T-helper 2 cell (primary cell): ENCODE measurements at places on chromosomes 5 and 9.

DNA sequence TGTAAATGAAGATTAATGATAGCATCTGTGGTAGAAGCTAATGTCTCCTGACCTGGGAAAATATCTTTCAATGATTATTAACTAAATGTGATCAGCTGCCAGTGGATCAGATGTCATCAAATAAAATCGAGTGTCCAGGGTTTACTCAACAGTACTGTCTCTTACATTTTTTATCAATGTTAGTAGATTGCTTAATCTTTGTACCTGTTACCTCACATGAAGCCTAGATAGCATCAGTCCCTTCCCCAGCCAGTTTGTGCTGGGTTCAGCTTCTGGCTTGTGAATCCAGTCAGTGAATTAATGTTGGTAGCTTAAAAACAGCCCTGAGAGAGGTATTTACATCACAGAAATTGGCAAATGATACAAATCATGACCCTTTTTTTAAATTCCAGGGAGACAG lies 134.4 kb downstream of the GHR start:
- no peak for DNase-seq

DNA sequence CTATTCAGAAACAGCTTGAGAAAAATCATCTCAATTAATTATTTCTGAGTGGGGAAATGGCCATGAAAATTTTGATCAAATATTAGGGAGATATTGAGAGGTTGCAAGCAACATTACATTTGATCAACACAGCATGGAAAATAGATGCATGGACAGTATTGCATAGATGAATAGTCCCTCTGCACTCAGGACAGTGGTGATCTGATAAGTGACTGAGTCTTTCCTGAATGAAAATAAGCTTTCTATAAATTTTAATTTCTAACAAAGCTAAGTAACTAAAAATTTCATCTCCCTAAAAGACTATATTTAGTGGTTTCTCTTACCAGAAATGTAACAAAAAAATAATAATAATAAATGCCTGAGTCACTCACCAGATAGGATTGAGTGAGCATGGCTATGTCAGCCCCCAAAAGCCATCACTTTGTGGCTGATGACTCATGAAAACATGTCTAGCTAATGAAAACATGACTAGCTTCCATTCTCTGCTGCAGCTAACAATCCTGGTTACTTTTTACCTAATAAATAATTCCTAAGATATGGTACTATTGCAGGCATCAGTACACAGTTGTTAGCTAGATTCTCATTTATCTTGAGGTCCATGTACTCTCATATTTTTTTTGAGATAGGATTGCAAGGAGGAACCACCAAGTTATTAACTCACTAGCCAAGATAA lies 1294.8 kb upstream of the ACO1 start:
- DNase-seq = no peak

- no peak for DNase-seq
Observed at GRCh38 chr5:131630208-131630962, 4.6 kb downstream of the RAPGEF6 start.

DNA sequence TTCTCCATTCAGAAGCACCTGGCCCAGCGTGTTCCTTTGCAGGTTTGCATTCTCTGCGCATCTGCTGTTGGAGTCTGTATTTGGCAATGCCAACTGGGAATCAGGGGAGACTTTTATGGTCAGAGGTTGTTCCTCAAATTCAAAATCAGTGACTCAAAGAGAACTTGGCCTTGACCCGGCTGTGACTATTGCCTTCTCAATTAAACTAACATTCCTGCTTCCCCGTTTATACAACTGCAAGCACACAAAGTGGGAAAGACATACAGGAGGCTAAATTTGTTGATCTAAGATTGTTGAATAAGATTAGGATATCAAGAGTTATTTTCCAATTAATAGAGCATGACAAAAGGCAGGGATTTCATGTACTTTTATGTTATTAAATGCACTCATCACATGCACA lies 402.4 kb upstream of the IRX2 start:
- DNase-seq = no peak

GRCh38 chr9:76613974-76614373 lies 150.3 kb upstream of the PCA3 start:
- DNase-seq = no peak

DNA sequence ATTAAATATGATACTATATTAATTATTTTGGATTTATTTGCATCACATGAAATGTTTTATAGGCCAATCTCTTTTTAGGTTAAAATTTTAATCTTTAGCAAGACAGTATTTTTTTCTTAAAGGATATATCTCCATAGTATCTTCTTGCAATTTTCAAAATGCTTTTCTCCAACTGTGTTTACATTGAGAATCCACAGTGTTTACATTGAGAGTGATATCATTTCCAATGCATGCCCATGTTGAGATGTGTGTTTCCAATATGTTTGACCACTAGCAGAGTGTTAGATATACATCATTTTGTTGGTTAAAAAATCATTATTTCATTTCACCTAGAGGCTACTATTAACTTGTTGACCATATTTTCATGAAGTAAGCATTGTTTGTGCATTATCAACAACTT lies 17.3 kb downstream of the VCAN start:
- DNase-seq = no peak

DNA sequence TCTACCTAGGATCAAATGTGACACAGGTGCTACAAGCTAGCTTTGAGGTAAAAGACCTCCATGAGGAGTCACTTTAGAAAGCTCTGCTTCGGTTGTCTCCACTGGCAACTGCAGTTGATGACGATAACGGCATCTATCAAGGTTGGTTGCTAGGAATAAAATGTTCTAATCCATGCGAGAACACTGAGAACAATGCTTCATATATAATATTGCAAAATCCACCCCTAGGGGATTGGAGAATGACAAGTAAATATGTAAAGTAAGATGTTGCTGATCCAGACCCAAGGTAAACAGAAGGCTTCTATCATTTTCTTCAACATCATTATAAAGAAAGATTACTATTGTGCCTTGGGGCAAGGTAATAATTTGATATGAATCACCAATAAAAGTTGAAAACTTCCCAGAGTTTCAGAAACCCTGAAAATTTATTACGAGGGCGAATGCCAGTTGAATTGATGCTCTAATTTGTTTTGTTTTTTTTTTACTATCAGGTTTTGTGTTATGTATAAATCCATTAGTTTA lies 1003.4 kb downstream of the CDH18 start:
- DNase-seq = no peak

DNA sequence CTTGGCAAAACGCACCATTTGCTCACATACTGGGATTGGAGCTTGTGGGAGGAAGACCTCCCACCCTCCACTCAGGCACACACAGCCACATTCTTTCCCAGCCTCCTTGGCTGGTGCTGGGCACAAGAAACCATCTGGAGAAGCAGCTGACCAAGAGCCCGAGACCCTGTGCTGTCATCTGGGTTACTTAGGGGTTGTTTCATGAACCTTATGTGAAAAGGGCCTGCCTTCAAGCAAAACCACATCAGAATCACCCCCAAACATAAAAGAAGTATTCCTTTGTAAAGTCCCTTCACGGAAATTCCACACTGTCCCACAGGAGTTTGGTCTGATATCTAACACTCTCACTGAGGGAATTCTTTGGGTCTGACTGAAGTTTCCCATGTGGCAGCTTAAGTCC lies 172.1 kb downstream of the NR3C1 start:
- DNase-seq = no peak

GRCh38 chr5:129104915-129105455 lies 10.4 kb downstream of the ISOC1 start:
- no peak for DNase-seq

DNA sequence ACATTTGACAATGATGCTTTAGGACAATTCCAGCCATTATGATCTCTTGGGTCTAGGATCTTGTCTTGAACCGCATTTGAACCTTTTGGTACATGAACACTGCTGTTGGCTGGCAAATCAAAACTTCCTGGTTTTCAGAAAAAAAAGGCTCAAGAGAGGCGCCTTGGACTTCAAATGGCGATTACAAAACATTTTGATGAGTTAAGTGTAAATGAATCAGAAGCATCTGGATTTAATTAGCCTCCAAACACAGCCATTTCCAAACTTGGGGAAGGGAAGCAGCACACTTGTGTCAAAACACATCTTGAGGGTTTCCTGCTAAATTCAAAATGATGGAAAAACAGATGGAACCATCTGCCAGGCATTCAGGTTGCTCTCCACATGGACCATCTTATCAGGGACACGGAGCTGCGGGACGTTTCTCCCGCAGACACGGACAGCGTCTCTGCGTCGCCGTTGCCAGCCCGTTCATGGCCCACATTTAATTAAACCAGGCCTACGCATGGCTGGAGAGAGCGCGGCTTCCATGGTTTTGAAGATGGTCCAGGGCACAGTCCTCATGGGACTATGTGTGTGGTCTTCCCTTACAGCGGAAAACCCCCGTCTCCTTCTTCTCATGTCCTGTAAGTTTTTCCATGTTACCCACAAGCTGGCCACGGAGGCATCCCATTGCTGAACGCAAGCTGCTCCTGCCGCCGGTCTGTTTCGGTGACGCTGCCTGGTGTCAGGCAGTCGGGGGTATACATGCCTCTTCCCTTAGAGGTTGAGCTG lies 55.8 kb upstream of the PTCH1 start:
- DNase-seq = no peak

DNA sequence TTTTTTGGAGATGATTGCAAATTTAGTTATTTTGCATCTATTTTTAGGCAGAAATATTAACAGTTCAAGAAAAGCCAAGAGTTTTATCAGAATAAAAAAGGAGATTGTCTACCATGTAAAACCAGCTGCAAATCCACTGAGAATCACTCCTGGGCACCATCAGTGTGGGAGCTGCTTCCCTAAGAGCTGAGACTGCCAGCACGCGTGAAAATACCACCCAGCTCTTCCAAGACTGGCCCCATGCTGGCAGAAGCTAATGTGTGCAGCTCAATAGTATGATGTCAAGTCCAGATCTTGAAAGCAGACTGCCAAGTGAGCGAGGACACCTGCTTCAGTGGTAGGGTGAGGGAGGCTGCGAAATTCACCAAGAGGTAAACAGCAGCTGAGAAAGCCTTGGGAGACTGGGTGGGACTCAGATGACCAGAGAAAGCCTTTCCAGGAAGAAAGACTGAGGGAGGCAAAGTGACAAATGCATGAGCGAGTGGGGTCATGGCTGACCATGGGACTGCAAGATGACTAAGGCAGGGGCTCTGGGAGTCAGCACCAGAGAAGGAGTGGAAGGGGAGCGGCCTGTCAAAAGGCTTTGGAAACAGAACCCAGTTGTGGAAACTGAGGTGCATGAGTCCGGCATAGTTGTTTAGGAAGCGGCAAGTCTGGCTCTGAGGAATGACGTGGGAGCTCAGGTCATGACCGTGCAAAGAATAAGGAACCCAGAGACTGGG lies 200.9 kb downstream of the GADD45G start:
- DNase-seq = no peak

DNA sequence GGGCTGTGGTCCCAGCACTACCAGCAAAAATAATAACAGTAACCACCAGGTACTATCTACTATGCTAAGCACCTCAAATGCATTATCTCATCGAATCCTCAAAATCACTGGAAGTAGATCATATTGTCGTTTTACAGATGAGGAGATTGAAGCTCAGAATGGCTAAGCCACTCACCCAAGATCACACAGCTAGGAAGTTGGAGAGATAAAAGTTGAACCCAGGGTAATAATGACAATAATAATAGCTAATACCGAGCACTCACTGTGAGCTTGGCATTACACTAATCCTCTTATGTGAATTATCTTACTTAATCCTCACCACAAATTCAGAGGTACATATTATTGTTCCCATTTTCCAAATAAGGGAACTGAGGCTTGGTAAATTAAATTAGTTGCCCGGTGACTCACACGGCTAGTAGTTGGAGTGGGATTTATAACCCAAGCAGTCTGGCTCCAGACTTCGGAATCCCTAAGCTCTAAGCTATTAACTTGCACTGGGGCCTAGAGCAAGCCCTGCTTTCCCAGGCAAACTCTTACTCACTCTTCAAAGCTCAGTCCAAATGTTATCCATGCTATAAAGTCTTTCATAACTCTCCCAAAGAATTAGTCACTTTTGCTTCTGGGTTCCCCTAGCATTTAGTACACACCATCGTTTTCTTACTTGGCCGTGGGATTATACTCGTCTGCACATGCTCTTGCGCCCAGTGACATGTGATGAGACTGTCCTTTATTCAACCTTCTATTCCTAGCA lies 3.8 kb downstream of the ARSI start:
- no peak for DNase-seq
